ENCODE measurements at places on chromosomes 11 and 22.

- peak; percentile 81 for DNase-seq
Observed at GRCh38 chr11:130897262-130898182, 18.8 kb downstream of the SNX19 start.

GRCh38 chr11:132264616-132265015, 894.2 kb downstream of the NTM start:
- no peak for DNase-seq

DNA sequence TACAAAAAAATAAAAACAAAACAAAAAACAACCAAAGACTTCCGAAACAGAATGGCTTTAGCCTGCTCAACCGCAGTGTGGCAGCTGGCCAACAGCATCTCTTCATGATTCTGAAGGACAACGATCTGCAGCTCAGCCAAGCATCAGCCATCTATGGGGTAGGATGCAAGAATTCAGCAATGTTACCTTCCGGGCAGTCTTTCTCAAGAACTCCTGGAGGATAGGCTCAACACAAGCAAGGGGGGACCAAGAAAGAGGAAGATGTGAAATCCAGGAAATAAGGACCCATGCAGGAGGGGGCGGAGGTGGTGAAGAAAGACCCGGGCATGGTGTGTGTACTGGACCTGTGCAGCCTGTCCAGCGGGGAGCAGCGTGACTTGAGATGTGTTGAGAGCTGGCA, 3.5 kb upstream of the TSPO start:
- no peak for DNase-seq

DNA sequence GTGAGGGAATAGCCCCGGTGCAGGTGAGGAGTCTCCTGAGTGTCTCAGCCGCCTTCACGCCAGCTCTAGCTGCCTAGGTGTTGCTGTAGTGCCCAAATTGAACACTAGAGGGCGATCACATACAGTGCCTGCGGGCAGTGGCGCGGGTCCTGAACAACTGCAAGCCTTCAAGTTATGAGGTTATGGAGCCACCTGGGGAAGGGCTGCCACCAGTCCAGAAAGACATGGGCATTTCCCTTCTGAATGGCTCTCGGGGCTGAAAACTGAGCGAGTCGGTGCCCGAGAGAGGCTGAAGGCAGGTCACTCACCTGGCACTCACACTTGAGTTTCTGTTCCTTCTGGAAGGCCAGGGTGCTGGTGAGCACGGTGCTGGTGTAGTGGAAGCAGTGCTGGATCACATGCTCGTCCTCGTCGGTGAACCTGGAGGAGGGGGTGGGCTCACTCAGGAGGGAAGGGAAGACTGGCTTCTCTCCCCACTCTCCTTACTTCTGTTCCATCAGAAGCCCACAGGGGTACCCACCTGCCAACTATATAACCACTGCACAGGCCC, 88.4 kb downstream of the PDE2A start:
- DNase-seq: peak; percentile 64

- DNase-seq: no peak
Observed at GRCh38 chr22:36236388-36237319, 2.7 kb downstream of the APOL2 start.

- no peak for DNase-seq
Observed at GRCh38 chr11:96095884-96096303, 172.0 kb upstream of the MTMR2 start.

- no peak for DNase-seq
Observed at GRCh38 chr22:35622191-35622913, 5.2 kb upstream of the MB start.

- DNase-seq: no peak
Observed at GRCh38 chr11:104602643-104603042, 295.6 kb downstream of the CASP12 start.

- no peak for DNase-seq
Observed at GRCh38 chr11:114141863-114142580, 82.5 kb downstream of the ZBTB16 start.

GRCh38 chr11:117185736-117186430, 7.3 kb downstream of the SIDT2 start:
- DNase-seq: no peak

- DNase-seq: no peak
Observed at GRCh38 chr11:36763187-36763586, 165.2 kb upstream of the RAG2 start.

- DNase-seq: no peak
Observed at GRCh38 chr11:72759468-72759985, 7.3 kb upstream of the ARAP1 start.

GRCh38 chr11:57303990-57304579, 20.7 kb downstream of the TNKS1BP1 start:
- no peak for DNase-seq

GRCh38 chr22:24141586-24141985, 39.7 kb upstream of the SUSD2 start:
- no peak for DNase-seq

GRCh38 chr11:93212094-93212493, 14.3 kb upstream of the SLC36A4 start:
- DNase-seq: no peak

DNA sequence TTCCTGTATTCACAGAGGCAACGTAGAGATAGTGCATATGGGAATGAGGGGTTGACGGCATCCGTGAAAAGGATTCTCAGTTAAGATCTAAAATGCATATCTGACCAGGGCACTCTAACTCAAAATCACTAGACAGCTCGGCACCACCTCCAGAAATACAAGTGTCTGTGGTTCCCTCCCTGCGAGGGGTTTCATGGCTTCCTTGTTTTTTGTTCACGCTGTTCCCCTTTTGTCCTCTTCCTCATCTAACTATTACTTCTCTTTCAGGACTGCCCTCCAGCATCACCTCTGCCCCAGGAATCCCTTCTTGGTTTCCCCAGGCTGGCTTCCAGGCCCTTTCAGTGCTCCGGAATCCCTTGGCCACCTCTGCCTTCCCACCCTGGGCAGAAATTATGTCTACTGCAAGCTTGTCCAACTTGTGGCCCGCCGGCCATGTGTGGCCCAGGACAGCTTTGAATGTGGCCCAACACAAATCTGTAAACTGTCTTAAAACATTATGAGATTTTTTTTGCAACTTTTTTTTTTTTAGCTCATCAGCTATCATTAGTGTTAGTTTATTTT, 159.9 kb downstream of the FBXO7 start:
- no peak for DNase-seq
